ENCODE measurements at places on chromosomes 13 and 19.

GRCh38 chr19:29706635-29707034 is 8.4 kb downstream of the C19orf12 start:
- DNase-seq = no peak

- peak; percentile 42 for DNase-seq
Observed at GRCh38 chr19:49387936-49388372, at the start of gene KASH5. Gene KASH5 (plus strand): TSS chr19:49388249. CDS start chr19:49390884, 2,635 bp downstream.

DNA sequence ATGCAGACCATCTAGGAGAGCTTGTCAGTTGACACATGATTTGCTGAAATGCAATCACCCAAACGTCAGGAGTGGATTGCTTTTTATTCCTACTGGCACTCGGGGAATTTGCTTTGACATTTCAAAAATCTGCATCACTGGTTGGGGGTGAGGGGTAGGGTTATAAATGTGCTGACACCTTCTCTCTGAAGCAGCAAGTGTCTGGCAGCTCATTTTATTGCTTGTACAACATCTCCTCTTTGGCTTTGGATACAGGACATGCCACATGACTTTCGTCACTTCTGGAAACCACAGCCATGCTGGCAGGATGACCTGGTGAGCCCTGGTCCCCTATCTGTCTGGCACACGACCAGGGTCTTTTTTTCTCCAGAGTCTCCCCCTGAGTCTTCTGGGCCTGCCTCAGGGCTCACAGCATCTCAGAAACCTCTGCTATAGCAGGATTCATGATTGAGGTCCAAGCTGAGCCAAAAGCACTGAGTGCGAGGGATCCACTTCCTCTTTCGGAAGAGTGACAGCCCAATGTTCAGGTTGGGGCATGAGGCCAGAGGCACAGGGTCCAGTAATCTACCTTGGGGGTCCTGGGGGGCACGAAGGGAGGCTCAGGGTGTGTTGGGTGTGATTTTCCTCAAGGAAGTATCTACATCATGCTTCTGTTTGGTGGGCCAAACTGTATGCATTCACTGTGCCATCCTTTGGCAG is 60.1 kb downstream of the HSPH1 start:
- no peak for DNase-seq

GRCh38 chr19:3270902-3271301 is 46.4 kb downstream of the CELF5 start:
- DNase-seq = no peak

DNA sequence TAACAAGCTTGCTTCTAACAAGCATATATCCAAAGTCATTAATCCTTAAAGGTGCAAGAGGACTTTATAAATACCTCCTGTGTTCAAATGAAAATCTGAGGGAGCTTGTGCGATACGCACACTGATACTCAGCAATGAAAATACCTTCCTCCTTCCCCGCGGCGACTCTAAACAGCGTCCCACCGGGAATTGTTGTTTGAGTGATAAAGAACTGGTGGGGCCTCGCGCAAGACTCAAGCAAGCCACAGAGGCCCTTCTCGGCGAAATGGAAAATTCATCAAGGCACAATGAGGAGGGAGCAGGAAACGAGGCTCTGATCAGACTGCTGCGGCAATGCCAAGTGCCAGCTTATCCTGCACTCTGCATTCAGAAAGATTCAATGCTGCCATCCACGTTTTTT is 126.7 kb downstream of the ABCC4 start:
- no peak for DNase-seq

DNA sequence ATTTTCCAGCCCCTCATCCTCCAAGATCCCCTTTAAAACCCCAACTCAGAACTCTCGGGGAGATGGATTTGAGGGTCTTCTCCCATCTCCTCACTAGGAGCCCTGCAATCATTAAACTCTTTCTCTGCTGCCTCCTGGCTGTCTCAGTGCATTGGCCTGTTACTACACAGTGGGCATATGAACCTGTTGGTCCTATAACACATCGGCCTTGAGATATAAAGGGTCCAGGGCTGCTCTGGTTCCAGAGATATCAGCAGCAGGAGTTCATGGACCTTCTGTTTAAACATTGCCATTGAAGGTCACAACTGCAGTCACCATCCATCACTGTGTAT is 3.8 kb upstream of the METTL21C start:
- DNase-seq = no peak

DNA sequence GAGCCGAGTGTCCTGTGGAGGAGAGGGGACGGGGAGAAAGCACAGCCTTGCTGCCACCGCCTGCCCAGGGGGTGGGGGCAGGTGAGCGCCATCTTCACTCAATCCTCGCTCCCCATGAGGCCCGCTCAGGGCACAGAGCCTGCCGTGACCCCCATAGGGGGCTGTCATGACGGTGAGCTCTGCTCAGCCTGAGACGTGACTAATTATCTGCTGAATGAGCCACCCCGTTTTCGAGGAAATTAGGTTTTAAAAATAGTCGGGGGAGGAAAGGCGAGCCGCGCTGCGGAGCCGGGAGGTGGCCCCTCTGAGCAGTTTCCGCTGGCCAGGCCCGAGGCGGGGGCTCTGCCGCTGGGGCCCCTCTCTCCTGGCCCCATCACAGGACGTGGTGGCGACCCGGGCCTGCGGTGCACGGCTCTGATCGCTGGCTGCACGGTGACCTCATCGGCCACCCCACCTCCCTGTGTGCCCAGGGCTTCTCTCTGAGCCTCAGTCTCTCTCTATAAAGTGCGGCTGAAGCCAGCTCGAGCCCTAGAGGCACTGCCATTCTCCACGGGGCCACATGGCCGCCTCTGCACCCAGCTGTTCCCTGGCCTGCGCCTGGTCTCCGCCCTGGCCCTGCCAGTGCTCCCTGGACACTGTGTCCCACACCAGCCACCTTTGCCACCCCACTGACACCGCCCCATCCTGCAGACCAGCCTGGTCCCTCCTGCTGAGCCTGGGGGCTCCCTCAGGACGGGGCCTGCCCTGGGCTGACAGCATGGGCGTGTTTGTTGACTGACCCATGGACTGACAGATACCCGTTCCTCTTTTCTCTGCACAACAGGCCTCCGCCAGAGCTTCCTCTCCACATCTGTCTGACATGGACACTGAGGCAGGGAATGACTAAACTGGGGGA is 28.3 kb downstream of the PIP5K1C start:
- DNase-seq = no peak

DNA sequence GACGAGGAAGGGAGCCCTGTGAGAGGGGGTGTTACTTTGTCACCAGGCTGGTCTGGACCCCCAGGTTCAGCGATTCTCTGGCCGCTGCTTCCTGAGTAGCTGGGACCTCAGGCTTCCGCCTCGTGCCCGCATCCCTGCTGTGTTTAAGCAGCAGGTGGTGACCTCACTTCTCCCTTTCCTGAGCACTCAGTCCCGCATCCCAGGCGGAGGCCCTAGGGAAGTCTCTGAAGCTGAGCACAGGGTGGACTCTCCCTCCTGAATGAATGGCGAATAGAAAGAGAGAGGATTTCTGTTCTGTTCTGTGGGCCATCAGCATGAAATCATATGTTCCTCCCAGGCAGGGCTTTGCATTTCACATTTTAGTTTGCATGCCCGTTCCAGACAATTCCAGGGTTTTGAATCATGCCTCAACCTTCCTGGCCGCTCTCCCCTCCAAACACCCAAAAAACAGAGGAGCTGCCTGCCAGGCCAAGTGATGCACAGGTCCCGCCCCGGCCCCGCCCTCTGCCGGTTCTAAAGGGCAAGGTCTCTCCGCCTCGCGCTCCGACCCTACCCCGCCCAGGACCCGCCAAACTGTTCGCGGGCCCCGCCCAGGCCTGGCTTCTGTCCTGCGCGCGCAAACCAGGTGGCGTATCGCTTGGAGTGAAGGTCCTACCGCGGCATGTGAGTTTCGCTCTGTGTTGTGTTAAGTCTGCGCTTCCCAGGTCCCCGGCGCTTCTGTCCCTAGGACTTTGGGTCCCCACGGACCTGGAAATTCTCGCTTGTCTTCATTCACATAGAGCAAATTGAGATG is 35.1 kb upstream of the ZNF808 start:
- no peak for DNase-seq

DNA sequence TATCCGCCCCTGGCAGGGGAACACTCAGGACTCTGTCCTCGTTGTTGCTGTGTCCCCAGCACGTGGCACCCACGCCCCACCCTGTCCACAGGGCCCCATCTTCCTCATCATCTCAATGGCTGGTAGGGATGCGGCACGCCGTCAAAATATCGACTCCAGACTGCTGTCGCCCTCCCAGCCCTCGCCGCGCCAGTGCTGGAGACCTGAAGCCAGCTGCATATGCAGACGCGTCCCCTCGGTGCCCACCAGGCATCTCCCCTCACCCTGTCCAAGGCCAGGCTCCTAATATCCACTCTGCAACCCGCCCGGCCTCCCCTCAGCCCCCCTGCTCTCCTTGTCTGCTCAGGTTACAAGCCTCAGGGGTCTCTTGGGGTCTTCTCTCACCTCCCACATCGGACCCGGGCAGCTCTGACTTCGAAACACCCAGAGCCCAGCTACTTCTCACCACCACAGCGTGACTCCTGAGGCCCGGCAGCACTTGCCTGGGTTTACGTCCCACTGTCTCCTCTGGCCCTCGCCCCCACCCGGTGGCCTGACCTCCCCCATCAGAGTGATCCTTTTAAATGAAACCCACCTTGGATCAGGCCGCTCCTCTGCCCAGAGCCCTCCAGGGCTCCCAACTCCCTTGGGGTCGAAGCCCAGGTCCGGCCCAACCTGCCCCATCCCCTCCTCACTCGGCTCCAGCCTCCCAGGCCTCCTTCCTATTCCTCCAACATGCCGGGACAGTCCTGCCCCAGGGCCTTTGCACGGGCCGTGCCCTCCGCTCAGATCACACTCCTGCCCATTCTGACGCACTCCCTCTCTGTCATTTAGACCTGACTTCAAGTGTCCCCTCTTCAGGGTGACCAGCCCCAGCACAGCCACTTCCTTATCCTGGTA is 12.5 kb downstream of the PLIN4 start:
- DNase-seq = no peak

GRCh38 chr19:47716270-47716937 is 3.2 kb downstream of the EHD2 start:
- no peak for DNase-seq

DNA sequence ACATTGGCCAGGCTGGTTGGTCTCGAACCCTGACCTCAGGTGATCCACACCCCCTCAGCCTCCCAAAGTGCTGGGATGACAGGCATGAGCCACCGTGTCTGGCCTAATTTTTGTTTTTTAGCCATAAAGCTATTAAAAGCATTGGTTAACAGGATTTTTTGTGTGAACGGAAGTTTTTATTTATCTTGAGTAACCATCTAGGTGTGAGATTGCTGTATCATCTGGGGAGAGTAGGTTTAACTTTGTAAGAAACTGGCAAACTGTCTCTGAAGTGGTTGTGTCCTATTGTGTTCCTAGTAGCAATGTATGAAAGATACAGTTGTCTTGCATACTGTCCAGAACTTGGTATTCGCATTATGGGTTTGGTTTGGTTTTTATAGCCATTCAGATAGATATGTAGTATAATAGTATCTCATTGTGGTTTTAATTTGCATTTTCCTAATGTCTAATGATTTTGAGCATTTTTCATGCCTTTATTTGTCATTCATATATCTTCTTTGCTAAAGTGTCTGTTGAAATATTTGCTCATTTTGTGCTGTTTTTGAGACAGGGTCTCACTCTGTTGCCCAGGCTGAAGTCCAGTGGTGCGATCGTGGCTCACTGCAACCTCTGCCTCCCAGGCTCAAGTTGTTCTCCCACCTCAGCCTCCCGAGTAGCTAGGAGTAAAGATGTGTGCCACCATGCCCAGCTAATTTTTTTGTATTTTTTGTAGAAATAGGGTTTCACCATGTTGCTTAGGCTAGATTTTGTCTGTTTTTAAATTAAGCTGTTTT is 13.5 kb upstream of the PLEKHF1 start:
- DNase-seq = no peak

DNA sequence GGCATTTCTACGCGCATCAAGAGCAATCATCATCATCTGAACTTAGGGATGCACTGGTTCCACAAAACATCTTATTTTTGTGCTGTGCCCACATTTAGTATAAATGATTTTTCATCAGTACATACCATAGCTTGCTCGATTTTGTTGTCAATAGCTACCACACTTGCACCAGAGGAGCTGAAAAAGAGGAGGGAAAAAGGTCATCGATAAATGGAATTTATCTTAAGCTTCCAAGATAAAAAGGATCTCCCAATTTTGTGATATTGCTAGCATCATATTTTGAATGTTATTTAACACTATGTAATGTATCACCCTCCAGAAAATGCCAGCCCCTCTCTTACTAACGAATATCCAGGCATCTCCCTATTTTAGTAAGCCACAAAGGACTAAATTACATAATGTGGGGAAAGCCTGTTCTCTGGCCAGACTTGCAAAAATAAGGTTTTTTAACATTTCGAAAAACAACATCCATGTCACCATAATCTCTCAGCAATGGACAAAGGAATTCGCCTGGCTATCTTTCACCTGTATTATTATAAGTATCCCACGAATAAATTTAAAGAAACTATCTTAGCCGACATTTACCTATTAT is 62.4 kb downstream of the SERP2 start:
- no peak for DNase-seq

DNA sequence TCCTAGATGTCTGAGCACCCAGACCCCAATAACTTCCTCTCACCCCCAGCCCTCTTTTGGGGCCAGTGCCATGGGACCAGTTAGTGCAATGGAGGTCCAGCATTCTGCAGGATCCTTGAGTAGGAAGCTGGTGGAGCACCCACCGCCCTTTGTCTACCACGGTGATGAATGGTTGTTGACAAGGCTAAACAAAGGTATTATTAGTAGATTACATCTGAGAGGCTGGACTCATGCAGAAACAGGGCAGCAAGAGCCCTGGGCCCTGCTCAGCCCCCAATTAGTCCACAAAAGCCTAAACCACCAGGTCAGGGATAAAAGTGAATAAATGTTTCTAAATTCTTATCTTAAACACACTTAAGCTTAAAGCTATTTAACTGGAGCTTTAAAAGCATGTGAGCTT is 196.5 kb upstream of the TSHZ3 start:
- no peak for DNase-seq

GRCh38 chr13:104086759-104087158 is 1020.5 kb upstream of the SLC10A2 start:
- no peak for DNase-seq

DNA sequence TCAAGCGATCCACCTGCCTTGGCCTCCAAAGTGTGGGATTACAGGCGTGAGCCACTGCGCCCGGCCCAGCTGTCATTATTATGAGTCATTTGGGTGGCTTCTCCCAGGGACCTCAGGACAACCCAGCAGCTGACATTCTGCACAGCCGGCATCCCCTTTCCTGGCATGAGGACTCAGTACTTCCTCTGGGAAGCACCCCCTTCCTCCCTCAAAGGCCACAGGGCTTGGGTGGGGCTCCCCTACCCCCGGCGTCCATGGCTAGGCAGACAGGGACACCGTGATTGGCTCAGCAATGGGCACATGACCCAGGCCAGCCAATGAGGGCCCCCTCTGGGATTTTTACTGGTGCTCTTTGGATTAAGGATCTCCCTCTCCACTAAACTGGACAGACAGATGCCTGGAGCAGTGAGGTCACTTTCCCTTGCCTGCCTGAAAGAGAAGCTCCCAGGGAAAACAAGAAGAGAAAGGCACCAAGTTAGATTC is 6.0 kb downstream of the KANK2 start:
- no peak for DNase-seq

All from GOT3 (cell line).